Fibroblast of skin of abdomen (primary cell): ENCODE measurements at places on chromosomes 7 and 10.

GRCh38 chr7:43647673-43648472 lies 65.0 kb downstream of the STK17A start:
- peak; percentile 100 for DNase-seq

DNA sequence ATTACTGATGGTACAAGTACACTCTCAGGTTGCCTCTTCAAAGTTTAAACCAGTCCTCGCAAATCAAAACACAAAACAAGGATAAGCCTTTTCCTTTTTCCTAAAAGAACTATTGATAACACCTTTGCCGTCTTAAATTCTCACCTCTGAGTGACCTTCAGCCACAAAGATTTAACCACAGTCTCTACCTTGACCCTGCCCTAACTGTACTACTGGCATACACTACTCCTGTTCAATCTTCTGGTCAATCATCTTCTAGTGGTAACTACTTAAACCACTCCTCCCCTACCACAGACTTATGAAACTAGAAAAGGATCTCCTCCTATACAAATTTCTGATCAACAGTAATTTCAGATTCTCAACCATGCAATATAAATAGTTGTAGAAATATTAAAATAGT lies 15.1 kb downstream of the UPF2 start:
- DNase-seq = no peak

DNA sequence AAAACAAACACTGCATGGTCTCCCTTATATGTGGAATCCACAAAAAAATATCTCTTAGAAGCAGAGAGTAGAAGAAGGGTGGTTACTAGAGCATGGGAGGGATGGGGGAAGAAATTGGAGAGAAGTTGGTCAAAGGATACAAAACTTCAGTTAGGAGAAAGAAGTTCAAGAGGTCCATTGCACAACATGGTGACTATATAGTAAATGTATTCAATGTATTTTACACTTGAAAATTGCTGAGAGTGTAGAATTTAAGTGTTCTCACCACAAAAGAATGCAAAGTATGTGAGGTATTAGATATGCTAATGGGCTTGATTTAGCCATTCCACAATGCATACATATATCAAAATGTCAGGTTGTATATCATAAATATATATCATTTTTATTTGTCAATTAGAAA lies 232.0 kb upstream of the CELF2 start:
- DNase-seq = peak; percentile 80

DNA sequence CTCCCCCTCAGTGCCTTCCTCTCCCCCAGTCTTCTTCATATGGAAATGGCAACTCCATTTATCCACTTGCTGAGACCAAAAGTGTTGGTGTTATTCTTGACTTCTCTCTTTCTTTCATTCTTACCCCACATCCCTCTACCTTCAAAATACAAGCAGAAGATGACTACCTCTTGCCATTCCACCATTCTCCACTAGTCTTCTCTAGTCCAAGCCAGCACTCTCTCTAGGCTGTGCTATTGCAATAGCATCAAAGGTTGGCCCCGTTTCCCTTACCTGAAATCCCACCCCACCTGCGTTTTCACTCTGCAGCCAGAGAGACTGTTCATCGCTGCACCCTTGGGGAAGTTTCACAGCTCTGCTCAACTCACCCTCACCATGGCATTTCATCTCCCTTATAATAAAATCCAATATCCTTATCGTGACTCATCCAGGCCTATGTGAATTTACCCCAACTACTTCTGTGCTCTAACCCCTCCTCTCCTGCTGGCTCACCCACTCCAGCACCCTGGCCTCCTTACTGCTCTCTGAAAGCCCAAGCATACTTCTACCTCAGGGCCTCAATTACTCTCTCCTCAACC lies 109.1 kb downstream of the LSM5 start:
- no peak for DNase-seq

DNA sequence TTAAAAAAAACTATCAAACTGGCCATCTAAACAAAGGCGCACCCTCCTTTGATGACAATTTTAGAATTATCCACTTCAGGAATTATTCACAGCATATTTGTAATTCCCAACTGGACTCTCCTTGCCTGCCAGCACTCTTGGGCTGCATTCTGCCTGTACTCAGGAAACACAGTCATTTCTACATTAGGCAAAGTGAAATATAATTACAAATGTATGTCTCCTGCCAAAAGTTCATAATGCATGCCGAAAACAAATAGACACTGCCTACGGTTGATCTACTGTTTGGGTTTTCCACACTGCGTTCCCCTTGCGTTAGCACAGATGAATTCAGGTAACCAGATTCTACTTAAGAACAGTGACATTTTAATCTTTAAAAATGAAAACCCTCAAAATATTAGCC lies 1.9 kb downstream of the HGF start:
- no peak for DNase-seq

DNA sequence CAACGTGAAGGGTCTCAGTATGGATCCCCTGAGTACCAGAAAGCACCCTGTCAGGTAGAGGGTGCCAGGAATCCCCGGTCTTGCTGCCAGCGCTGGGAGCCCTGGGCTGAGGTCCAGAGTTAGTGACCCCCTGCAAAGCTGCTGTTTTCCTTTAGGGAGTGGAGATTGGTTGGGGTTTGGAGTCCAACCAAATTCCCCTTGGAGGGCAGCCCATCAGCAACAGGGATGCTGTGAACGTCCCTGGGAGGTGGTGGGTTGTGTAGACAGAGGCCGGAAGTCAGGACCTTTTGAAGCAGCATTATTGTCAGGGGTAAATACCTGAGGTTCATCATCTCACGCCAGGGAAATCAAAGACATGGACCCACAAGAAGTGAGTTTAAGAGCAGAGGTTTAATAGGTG lies 104.2 kb downstream of the COL26A1 start:
- DNase-seq = no peak
